ENCODE measurements at places on chromosomes 2 and 18.

DNA sequence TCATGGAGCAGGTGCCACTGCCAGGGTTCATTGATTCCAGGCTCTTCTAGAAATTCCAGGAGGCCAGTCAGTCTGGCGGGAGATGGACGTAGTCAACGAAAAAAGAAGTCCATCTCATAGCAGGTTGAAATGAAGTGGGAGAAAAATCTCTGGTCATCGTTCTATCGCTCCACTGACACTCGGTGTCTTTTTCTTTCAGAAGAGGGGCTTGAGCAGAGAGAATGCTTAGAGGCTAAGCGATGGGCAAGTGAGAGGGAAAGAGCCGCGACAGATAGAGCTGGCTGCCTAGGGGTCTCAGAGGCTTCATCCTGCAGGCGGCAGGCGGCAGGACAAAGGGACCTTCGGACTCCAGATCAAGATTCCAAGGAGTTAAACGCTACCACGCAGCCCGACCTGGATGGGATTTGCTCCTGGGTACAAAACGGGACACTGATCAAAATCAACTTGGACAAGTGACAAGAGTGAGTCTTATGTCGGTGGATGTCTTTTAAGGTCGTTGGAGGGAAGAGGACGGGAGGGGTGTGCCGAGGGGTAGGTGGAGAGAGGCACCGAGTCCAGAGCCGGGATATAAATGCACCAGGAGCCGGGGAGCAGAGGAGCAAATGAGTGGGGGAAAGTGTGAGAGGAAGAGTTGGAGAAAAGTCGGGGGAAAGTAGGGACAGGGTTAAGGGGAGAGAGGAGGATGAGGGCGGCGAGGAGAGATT, 677 bp upstream of the TMEM178A start:
- no peak for DNase-seq

- no peak for DNase-seq
Measured at GRCh38 chr2:218615868-218616315, 8.2 kb downstream of the PLCD4 start.

- DNase-seq = no peak
Measured at GRCh38 chr2:173134703-173135102, 59.1 kb downstream of the MAP3K20 start.

DNA sequence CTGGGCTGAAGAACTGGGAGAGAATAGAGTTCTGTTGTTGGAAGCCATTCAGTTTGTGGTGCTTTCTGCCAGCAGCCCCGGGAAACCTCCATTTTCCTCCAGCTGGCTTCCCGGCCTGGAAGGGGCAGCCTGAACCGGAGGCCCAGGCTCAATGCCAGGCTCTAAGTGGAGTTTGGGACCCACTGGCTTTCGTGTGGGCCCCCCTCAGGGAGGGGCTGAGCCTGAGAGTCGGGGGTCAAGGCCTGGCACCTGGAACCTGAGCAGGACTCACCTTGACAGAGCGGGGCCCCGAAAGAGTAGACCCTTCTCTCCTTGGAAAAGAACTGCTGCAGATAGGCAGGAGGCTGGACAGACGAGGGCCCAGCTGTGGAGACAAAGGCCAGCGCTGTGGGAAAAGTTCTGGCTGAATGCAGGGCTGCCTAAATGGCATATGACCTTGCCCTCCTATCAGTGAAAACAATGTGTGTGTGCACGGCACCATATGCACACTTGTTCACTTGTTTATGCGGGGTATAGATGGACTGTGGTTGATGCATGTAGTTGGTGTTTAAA, 34.8 kb upstream of the ASB18 start:
- no peak for DNase-seq

GRCh38 chr2:73290049-73290839, 3.1 kb downstream of the EGR4 start:
- peak; percentile 43 for DNase-seq

DNA sequence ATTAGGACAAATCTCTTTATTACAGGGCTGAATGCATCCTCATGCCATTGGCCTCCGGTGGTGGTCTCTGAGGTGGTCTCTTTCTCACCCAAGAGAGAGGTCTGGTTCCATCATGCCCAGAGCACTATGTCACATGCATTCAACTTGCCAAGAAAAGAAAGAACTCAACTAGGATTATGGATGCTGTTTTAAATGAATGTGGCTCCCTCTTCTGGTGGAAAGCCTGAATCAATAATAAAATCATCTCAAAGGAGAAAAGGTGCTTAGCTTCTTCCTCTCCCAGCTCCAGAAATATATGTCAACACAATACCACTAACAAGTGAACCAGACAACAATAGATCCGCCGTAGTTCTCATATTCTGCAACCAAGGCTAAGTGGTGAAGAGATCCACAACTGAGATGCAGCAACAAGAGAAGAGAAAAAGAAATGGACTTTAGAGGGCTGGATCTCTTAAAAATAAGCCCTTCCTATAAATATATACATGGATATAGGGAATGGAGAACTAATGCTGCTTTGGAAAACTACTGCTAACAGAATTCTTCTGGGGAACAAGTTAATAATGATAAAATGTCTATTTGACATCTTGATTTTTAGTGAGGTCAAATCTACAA, 396.8 kb downstream of the NCKAP5 start:
- DNase-seq = no peak

DNA sequence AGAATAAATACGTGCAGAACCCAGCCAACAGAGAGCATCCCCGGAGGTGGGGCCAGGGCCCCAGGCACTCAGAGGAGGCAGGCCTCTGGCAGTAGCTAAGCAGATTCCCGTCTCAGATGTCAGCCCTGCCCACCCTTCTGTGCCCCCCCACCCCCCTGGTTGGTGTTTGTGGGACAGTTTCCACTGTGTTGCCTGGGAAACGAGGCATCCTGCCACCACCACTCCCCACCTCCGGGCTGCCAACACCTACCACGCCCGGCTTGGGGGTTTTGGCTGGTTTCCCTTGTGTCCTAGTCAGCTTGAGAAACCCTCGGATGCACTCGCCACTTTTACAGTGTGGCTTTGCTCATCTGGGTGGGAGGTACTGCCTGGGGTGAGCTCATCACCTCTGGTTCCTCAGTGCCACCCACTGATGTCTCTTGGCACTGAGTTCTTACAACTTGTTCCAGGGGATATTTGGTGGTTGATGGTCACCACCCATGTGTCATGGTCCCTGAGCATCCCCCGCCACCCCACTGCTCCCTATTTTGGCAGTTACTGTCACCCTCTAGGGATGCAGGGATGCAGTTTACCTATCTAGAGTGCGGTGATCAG, 72.4 kb upstream of the YWHAQ start:
- DNase-seq = peak; percentile 77

GRCh38 chr2:217932803-217933616, 69.8 kb downstream of the TNS1 start:
- DNase-seq = no peak

- DNase-seq = no peak
Measured at GRCh38 chr2:13010283-13010682, 293.5 kb downstream of the TRIB2 start.

GRCh38 chr2:183172220-183172887, 48.1 kb downstream of the NUP35 start:
- DNase-seq = no peak

- DNase-seq = no peak
Measured at GRCh38 chr2:229451852-229452251, 180.8 kb upstream of the PID1 start.

- no peak for DNase-seq
Measured at GRCh38 chr2:214341646-214342045, 69.2 kb upstream of the VWC2L start.

DNA sequence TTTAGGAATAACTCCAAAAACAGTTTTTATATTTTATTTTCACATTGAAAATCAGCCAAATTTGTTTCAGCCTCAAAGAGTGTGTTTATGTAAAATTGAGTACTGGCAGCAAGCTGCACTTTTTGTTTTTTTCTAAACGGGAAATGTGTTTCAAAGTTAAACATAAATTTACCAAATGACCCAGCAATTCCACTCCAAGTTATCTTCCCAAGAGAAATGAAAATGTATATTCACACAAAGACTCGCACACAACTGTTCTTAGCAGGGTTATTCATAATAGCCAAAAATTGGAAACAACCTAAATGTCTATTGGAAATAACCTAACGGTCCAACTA, 9.3 kb downstream of the ALPK2 start:
- no peak for DNase-seq

GRCh38 chr2:75513616-75514170, 47.0 kb downstream of the EVA1A start:
- no peak for DNase-seq

GRCh38 chr2:239351687-239352086, 49.1 kb downstream of the HDAC4 start:
- no peak for DNase-seq

GRCh38 chr2:180823546-180824141, 156.8 kb upstream of the UBE2E3 start:
- DNase-seq = no peak

DNA sequence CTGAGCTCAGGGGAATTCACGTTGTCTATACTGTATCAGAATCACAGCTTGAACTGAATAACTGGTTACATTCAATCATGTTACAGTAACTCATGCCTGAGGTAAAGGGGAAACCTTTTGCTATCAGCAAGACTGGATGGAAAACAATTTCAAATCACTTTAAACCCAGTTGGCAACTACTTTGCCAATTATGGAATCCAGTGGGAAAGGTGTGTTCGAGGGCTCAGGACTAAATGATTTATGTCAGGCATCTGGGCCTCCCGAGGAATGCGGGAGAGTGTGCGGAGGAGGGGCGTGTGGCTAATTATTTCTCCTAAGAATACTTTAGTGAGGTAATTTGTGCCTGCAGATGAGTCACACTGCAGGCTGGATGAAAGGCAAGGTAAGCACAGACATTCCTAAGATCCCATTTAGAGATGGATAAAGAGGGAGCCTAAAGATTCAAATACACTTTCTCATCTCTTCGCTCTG, 100.1 kb downstream of the HRH4 start:
- DNase-seq = no peak

GRCh38 chr2:159903443-159904126, 105.6 kb upstream of the CD302 start:
- DNase-seq = peak; percentile 77

DNA sequence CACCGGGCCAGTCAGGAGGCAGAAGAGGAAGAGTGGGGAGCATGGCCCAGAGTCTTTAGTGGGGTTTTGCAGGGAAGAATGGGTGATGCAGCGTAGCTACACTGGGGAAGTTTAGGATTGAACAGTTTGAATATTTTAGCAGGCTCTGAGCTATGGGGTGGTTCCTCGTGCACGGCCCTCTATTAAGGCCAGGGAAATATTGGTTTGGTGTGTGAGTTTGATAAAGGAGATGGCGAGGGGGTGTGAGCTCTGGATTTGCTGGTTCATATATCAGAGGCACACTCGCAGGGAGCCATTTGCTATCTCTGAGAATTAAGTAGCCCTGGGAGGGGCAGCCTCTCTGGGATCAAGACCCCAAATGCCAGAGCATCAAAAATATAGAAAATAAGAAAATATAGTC, 50.1 kb downstream of the BOLA3 start:
- no peak for DNase-seq

- no peak for DNase-seq
Measured at GRCh38 chr2:14540015-14540414, 92.5 kb upstream of the LRATD1 start.

GRCh38 chr2:1758774-1759610, 14.7 kb upstream of the PXDN start:
- DNase-seq = no peak
